Esophagus mucosa (tissue), 1 donor: ENCODE measurements at places on chromosomes 16 and 17.
A peak's percentile ranks its signal among the peaks of the same experiment; 100 is the strongest.

DNA sequence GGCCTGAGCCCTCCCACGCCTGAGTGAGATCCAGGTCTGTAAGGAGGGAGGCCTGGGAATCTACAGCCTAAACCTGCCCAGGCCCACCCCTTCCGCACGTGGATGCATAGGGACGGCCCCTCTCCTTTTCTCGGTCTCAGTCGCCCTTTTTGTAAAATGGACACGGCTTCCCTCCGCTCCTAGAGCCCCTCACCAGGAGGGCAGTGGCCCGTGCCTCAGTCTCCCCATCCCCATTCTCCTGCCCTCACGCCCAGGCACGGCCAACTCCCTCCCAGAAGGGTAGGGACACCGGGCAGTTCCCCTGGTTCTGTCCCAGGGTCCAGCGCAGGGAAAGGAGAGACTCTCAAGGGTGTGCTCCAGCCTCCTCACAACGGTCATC is 48.1 kb downstream of the WNT3 start:
- ATAC-seq = peak; percentile 2

DNA sequence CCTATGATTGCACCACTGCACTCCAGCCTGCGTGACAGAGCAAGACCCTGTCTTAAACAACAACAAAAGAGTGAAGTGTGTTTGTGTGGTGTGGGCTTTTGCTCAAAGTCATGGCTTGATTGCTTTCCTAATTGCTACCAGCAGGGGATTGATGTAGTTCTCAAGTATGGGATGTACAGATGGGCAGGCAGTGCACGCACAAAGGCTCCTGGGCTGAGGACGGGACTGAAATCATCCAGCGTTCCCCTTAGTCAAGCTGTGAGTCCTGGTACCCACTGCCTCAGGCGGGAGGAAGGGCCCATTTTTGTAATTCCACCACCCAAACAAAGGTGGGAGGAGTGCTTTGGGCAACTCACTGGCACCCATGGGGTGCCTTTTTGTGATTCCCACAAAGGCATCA is 47.3 kb downstream of the GDE1 start:
- no peak for ATAC-seq

- ATAC-seq = no peak
These were observed 24.9 kb upstream of the CBX4 start for GRCh38 chr17:79864147-79864546.

DNA sequence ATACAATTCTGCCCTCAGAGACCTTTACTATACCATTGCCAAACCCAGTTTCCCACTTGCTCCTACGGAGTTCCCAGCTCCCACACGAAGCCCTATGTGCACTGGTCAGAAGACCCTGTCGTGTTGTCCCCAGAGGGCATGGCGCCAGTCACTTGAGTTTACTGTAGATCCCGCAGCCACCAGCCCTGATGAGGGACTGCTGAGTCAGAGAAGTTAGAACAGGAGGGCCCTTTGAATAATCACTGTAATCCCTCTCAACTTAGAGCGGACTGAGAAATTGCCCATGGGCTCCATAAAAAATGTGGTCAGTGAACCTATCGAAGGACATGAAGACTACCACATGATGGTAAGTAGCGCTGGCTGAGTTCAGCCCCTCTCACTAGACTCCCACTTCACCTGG is 9.2 kb downstream of the UBFD1 start:
- no peak for ATAC-seq

GRCh38 chr17:62967205-62967529 is 1.1 kb downstream of the TANC2 start:
- no peak for ATAC-seq

DNA sequence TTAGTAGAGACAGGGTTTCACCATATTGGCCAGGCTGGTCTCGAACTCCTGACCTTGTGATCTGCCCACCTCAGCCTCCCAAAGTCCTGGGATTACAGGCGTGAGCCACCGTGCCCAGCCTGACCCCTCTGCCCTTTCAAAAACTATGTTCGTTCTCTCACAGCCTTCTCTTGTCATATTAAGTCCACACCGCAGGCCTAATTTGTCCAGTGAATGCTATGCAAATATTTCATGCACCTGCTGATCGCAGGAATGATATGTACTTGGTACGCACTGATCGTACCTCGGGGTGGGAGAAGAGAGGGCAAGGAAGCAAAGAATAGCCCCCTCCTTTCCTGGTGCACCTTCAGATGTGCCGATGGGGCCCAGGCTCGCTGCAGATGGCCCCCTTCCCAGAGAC is 3.0 kb upstream of the BIRC5 start:
- ATAC-seq = no peak

DNA sequence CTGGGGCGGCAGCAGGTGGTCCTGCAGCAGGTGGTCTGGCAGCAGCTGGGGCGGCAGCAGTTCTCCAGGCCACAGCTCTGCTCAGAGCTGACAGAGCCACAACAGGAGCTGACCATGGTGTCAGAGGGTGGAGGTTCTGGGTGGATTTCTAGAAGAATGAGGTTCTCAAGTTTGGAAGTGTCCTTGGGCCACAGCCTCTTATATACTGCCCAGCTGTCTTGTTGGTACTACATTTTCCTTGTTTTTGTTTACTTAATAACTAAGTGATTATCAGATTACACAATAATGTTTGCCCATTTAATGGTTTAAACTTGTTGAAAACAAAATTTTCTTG is at the start of gene KRTAP4-5:
Gene KRTAP4-5, minus strand, starts transcription at position 174 of the 334 bp plus-strand sequence. Its CDS starts 58 bp downstream, at position 116.
- no peak for ATAC-seq

- ATAC-seq = no peak
These were observed 114.4 kb downstream of the GRIN2A start for GRCh38 chr16:10067835-10068234.
